ENCODE measurements at places on chromosomes 12 and 14.
A peak's percentile ranks its signal among the peaks of the same experiment; 100 is the strongest.

DNA sequence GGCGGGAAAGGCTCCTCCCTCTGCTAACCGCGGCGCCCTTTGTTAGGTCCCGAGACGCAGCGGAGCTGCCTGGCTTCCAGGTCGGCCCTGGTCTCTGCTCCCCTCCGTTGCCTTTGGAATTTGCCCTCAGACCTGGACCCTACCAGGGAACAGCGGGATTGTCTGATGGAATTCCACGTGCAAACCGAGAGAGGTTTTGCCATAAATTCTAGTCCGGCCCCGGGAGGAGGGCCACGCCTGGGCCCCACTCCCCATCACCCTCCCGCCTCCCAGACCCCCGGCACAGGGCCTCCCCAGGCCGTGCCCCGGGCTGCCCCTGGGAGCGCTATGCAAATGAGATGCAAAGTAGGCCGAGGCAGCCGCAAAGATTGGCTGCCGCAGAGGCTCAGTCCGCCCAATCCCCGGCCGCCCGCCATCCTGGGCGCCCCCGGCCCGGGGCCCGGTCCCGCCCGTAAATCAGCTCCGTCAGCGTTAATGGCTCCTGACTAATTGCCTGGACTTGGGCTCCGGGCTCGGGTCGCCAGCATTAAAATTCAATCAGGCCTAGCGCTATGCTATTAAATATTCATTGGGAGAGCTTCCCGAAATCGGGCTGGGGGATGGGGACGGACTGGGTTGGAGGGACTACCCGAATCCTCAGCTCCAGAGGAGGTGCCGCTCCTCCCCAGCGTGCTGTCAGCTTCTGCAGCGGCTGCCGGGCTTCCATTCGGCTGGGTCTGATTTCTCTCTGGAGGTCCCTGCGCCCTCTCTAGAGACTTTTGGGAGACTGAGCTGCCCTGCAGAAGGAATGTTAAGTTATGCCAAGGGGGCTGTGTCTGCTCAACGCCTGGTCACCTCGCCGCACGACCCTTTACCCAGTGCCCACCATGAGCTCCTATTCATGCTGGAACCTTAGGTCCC, 15.7 kb upstream of the FIGNL2 start:
- peak; percentile 21 for DNase-seq

GRCh38 chr12:1842905-1843640, 22.7 kb downstream of the LRTM2 start:
- no peak for DNase-seq

GRCh38 chr12:1803736-1804135, 16.6 kb upstream of the LRTM2 start:
- no peak for DNase-seq

- no peak for DNase-seq
Measured at GRCh38 chr12:55767156-55767555, 24.2 kb downstream of the GDF11 start.

GRCh38 chr12:52179396-52179973, 12.3 kb downstream of the KRT80 start:
- no peak for DNase-seq

DNA sequence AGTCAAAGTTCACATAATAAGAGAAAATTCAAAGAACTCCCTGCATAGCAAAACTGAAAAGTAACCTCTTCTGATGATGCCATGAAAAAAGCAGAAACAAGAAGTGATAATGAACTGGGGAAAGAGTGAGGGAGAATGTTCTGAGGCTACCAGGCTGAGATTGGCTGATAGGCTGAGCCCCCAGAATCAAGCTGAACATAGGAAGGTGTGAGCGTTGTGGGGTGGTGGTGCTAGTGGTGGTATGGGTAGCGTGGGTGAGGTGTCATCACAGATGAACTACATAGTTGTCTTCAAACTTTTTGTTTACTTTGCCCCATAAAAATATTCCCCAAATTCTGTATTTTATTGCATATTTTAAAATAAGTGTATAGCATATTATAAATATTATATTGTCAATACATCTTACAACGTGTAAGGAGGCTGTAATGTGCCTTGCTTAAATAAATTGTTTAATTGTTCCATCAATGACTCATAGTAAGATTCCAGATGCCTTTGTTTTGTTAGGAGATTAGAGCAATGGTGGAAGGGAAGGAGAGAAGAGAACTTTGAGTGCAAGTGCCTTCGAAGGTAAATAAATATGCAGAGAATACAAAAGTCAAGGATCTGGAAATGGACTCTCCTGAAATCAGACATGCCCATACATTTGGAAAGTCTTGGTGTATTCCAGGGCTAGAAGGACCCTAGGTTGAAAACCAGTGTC, 15.8 kb upstream of the CFAP54 start:
- no peak for DNase-seq

DNA sequence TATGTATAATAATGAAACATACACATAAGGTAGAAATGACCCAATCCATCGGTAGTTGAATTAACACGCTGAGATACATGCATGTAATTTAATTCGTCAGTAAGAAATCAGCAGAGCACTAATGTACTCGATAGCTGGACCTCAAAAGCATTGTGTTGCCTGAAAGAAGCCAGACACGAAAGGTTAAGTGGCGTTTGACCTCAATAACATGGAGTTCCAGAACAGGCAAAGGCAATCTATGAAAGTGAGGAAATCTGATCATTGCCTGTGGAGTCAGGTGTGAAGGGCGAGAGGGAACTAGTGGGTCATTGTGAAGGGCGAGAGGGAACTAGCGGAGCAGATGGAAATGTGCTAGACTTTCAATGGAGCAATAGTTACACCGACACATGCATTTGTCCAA, 970.4 kb upstream of the TMEM132C start:
- no peak for DNase-seq

DNA sequence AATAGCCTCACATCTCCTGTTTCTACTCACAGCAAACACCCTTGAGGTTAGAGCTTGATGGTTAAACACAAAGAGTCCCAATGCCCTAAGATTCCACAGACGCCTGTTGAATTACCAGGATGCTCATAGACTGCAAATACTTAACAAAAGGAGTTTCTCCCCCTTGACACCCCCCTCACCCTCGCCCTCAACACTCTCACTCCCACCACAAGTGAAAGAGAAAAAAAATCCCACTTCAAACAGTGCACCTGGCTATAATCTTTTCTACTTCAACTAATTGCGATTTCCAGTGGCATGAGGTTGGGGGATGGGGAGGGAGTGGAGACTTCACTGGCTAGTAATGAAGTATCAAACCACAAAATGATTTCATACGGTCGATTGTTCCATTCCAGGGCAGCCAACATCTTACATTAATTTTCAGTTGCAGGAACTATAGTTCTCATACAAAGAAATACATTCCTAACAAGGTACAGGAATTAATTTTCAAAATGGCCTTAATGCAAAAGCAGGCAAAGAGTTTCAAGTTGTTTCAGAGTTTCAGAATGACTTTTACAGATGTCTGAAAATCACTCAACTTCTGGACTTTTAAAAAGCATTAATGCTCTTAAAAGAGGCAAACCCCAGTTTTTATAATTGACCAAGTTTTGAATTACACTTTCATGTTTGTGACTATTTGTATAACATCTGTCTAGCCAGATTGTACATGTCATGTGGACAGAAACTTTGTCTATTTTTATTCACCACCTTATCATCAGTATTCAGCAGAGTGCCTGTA, 390.7 kb downstream of the C12orf75 start:
- DNase-seq = peak; percentile 89

DNA sequence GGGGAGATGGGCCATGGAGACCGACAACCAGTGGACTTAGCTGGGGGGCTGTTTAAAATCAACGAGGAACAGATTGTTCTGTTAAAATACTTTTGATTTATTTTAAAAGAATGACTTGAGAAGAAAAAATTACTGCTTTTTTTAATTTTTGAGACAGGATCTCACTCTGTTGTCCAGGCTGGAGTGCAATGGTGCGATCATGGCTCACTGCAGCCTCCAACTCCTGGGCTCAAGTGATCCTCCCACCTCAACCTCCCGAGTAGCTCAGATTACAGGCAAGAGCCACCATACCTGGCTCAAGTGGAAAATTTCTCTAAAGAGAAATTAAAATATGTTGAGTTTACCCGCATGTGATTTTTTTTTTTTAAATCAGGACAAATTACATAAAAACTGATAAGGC, 80.6 kb downstream of the SCARB1 start:
- DNase-seq = no peak

DNA sequence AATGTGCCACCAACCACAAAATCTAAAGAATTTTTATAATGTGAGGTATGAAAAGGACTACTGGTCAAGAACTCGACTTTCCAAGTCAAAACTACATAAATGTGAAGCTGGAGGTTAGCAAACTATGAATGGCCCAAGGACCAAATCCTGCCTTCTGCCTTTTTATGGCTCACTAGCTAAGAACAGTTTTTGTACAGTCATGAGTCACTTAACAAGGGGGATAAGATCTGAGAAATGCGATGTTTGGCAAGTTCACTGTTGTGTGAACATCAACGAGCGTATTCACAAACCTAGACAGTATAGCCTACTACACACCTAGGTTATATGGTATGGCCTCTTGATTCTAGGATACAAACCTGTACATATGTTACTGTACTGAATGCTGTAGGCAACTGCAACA, 28.2 kb downstream of the FERMT2 start:
- peak; percentile 47 for DNase-seq

DNA sequence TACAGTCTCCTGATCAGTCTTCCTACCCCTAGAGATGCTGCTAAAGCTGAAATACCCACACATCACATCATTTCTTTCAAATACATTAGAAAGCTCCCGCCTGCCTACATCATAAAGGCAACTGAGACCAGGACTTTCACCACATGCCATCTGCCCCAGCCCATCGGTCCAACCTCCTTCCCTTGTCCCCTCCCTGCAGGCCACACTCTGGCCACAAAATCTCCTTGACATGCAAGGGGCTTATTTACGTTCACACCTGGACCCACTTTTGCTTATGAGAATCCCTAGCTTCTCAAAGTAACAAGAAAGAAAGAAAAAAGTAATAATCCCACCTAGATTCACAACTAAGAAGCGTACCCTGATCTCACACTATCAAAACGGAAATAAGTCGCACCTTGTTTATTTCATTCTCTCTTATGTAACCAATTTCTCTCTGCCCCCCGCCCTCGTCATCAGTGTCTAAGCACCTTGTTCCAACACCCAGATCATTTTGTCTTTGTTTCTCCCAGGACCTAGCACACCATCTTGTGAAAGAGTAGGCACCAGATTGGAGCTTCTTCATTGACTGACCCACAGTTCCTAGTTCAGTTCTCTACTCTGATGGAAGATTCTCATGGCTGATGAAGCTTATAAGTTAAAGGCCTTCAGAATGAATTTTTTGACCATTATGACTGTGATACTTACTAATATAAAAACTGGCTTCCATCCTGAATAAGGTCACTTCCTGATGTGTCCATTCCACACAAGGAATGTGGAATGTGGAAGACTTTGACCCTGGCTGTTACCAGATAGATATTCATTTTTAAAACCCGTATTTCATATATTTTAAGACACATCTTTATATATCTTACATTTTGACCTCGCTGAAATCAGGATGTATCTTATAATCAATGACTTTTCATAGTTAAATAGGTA, 7.7 kb downstream of the WSB2 start:
- peak; percentile 25 for DNase-seq

DNA sequence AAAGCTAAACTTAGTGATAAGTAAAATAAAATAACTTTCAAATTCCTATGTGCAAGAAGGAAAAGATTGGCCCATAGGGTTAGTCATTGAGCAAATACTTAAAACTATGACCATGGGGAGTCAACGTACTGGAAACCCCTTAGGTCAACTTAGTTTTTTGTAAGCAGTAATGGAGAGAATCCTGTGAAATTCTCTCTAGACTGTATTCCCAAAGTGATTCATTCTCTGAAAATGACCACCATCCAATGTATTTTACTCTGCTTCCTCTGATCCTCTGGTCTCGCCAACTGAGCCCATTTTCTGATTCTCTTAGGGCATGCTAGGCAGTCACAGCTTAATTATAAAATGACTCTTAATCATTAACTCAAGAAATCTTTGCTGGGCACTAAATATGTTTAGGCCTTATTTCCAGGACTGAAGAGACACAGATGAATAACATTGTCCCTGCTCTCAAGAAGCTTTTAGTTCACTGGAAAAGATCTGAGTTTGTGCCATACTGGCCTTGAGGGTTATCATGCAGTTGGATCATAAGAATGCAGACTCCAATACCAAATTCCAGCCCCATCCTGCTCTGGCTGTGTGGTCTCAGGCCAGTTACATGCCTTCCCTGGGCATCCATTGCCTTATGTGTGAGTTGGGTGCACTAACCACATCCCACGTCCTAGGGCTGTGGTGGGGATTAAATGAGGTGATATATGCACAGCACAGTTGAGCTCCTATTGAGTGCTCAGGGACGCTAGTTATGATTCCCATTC, 732.4 kb downstream of the AACS start:
- DNase-seq = peak; percentile 1

DNA sequence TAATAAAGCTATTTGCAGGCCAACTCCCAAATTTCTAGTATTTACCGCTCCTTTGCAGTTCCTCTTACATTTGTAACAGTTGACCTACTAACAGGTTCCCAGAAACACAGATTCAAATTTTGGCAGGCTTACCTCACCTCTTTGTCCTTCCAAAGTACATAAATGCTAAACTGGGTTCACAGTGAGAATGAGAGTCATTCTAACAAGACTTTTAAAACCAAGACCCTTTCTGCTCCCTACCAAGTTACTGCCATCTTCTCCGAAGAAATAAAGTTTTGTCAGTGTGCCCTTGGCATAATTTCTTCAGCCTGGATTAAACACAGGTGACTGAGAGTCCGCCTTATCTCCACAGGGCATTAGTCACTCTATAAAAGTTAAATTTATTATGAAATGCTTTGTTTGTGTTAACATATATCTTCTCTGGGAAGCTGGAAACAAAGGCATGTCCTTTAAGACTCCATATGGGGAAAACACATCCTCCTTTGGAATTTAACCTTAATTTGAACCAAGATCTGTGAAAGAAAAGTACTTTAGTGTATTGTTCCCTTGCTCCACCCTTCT, 28.2 kb downstream of the FOXA1 start:
- no peak for DNase-seq

DNA sequence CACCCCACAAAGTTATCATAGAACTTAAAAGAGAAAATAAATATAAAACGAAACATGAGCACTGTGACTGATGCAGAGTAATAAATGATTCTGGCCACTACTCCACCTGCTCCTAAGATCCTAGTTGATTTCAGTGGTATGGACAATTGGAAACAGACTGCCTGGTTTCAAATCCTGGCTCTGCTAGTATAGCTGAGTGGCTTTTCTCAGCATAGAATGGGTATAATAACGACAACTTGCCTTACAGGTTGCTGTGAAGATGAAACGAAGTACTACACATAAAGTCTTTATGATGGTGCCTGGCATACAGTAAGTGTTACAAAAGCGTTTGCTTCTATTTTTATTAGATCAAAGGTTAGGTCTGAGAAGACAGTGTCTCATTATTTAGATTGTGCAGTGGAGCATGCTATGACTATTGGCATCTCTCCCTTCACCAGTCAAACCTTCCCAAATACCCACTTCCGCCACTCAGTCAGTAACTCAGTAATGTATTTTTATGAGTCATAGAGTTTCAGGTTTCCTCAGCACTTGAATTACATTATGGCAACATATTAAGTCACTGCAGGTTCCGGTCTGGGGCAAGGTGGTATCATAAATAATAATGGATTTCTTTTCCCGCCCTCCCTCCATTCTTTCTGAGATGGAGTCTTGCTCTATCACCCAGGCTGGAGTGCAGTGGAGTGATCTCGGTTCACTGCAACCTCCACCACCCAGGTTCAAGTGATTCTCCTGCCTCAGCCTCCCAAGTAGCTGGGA, 29.7 kb upstream of the NR2C1 start:
- DNase-seq = peak; percentile 77

GRCh38 chr12:130873825-130874224, 2.0 kb downstream of the RAN start:
- no peak for DNase-seq

- DNase-seq = no peak
Measured at GRCh38 chr12:121806009-121806545, 2.3 kb downstream of the SETD1B start.

GRCh38 chr14:33561488-33562175, 389.2 kb downstream of the EGLN3 start:
- no peak for DNase-seq

All from fibroblast of upper back skin (primary cell).